ENCODE measurements at places on chromosomes 1 and 21. TPM values are rescaled to one million over a fixed set of nuclear protein-coding genes. Genes with fewer than 3 reads are reported as not detected.

DNA sequence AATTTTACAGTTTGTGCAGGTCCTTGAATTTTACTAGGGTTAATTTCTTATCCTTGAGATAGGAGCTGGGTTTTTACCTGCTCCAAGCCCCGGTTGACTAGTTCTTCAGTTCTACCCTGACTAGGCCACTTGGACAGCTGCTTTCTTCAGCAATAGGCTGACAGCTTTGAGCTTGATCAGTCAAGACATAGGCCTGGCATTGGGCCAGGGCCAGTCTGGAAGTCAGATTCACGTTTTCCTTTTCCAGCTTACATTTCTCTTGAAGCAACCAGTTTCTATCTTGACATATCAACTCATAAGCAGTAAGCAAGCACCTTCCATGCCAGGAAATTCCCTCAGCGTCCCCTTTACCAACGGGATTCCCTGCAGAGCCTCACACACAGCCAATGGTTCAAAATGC, 63.7 kb upstream of the AJAP1 start:
- no peak for DNase-seq

DNA sequence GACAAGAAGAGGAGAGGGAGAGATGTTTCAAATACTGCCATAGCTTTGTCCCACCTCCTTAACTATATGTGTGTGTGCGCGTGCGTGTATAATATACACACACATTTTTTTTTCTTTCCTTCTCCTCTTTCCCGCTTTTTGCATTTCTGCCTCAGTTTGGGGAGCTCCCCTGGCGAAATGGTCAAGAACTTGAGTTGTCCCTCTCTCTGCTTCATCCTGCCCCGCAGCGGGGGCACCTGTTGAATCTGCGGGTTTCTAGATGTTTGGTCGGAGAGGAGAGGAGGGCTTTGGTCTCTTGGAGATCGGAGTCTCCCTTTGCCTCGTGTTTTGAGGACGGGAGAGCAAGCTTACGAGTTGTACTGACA, 504 bp downstream of the SCCPDH start:
- no peak for DNase-seq

GRCh38 chr1:47249755-47250154, 17.7 kb upstream of the TAL1 start:
- no peak for DNase-seq

GRCh38 chr1:222413436-222413835, 134.5 kb downstream of the HHIPL2 start:
- DNase-seq: no peak

- no peak for DNase-seq
These were observed 35.5 kb downstream of the HUNK start for GRCh38 chr21:31908106-31909031.

DNA sequence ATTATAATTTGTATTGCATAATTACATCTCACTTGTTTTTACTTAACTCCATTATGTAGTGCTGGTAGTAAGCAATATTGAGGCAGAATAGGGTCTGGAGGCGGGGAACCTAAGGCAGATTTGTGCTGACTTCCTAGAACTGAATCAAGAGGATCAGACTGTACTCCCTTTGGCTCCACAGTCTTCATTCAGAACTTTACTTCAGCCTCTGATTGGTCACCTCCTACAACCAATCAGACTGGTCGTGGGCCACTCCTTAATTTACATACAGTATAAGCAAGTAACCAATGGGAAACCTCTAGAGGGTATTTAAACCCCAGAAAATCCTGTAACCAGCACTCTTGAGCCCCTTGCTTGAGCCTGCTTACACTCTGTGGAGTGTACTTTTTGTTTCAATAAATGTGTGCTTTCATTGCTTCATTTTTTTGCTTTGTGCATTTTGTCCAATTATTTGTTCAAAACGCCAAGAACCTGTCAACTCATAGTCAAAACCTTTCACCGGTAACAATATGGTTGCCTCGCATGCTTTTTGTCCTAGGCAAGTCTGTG, 31.6 kb downstream of the ZBTB8OS start:
- no peak for DNase-seq

DNA sequence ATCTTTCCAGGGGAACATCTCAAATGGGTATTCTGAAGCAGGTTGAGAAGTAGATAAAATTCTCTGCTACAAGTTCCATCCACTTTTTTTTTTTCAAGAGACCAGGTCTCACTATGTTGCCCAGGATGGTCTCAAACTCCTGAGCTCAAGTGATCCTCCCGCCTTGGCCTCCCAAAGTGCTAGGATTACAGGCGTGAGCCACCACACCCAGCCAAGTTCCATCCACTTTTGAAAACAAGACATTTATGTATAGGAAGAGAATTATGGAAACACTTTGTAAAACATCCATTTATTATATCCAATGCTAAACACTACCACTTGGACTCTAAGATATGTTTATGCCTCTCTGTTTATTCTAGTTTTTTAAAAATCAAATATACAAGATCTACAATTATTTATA, 13.4 kb downstream of the HNRNPU start:
- DNase-seq: no peak

DNA sequence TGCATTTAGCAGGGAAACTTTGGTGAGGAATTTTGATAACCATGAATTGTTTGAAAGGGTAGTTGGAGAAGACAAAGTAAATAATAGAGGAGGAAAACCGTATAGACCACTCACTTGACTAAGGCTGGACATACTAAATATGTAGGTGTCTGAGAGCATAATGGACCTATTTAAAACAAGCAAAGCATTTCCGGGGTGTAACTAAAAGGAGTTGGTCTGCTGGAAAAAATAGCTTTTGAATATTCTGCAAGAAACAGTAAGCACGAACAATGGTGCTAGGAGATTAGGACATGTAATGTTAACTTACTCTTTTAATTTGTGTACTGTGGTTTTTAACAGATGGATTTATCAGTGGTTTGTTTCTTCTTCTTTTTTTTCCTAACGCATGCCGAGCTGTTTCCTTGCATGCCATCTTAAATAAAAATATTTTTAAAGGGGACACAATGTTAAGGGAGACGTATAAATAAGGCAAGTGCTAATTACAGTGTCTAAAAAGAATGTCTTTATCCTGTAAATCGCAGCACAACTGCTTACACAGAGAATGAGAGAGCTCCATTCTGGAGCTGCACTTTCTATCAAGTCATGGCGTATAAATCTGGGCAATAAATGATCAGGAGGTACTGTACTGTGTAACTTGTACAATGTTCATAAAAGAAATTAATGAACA, 492.1 kb downstream of the LMO4 start:
- no peak for DNase-seq

The TRIM58 gene
- 4.7 TPM for total RNA-seq

The OR6K3 gene
- not detected for total RNA-seq

DNA sequence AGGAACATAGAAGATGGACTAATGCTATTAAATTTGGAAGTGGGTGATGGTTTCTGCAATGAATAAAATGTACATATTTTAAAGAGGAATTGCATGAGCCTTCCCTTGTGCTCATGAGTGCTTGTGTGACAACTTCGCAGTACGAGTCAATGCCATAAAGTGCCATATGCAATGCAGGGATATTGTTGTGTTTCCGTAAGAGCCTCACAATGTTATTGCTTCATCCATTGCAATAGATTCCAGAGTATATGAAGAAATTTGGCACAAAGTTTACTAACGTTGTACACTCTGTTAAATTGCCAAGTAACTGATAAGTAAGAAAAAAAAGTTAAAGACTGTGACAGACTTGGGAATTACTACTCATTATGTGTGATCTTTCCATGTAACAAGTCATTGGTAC, 22.3 kb downstream of the BTG3 start:
- no peak for DNase-seq

DNA sequence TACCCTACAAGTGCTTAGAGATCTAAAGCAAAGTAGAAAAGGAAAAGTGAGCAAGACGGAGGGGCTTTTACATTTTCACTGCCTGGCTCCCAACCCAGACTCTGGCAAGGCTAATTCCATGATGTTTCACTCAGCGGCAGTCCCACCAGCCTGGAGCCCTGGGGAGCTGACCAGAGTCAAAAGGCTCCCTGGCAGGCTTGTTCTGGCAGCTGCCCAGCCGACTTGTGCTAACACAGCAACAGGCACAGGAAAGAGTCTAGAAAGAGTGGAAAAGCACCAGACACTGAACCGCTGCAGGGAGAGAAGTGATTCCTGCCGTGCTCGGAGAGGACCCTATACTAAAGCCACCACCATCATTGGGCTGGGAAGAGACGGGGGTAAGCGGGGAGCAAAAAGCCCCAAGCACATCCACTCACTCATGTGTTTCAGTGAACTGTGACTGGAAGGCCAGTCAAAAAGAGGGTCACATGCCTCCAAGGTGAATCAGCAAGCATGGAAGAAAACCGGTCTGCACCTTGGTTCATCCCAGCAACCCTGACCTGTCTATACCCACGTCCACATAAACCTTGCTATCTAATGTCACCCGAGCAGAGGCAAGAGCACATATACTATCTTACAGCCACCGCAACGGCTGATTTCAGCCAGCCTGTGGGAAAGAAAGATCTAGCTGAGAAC, 8.0 kb downstream of the SMIM12 start:
- no peak for DNase-seq

The LCE1C gene
- not detected for total RNA-seq

DNA sequence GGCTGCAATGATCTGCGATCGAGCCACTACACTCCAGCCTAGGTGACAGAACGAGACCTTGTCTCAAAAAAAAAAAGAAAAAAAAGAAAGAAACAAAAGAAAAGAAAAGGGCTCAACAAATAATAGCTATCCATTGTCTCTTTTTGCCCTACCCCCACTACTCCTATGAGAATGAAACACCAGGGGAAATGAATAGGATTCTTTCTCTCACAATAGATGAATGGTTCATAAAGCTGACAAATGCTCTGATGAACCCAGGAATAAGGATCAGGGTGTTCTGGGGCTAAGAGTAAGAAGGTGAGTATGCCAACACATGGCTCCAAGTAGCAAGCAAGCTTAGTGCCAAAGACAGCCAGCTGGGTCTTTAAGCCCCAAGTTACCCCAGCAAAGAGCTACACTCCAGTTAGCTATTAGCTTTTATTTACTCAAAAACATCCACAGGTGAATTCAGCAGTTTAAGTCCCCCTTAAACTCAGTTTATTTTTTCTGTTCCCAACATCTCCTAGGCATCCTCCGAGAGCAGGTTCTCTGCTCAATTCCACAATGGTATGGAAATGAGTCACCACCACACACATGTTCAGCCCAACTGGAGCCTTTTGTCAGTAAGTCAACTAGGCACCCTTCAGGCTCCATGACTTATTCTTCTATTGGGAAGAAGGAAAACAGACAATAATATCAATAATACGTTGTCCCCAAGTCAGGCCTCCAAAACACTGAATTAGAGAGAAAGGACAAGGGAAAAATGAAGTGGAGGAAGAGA, 4.2 kb downstream of the ADORA3 start:
- DNase-seq: no peak

The TSNAX gene
- 20.4 TPM for total RNA-seq

DNA sequence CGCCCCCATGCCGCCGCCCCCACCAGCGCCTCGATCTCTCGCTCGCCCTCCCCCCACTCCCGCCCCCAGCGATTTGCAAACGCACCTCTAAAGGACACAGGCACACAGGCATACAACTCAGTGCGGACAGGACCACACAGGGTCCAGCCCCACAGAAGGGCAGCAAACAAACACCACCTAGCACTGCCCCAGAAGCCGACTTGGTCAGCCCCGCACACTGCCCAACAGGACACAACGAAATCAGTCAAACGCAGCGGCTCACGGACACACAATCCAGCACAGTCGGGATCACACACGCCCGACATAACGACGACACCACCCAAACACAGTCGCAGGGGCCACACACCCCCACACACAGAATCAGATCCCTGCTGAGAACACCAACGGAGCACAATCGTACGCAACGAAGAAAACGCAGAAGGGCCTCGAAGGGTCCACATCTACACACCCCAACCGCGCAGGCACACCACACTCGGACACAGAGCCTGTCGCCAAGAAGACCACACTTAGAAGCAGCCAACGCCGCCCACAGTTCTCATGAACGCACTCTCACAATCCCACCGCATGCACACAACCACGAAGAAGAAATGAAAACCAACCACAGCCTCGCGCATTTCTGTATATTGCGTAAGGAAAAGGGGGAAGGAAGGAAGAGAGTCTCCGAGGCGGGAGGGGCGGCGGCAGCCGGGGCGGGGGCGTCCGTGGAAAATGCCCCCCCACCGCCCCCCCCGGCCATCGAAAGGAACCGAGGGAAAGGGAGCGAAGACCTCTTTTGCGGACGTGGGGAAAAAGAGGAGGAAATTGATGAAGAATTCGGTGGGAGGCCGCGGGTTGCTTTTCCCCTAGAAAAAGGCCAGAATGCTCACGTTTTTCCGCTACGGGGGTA, 481 bp downstream of the TAL1 start:
- no peak for DNase-seq

DNA sequence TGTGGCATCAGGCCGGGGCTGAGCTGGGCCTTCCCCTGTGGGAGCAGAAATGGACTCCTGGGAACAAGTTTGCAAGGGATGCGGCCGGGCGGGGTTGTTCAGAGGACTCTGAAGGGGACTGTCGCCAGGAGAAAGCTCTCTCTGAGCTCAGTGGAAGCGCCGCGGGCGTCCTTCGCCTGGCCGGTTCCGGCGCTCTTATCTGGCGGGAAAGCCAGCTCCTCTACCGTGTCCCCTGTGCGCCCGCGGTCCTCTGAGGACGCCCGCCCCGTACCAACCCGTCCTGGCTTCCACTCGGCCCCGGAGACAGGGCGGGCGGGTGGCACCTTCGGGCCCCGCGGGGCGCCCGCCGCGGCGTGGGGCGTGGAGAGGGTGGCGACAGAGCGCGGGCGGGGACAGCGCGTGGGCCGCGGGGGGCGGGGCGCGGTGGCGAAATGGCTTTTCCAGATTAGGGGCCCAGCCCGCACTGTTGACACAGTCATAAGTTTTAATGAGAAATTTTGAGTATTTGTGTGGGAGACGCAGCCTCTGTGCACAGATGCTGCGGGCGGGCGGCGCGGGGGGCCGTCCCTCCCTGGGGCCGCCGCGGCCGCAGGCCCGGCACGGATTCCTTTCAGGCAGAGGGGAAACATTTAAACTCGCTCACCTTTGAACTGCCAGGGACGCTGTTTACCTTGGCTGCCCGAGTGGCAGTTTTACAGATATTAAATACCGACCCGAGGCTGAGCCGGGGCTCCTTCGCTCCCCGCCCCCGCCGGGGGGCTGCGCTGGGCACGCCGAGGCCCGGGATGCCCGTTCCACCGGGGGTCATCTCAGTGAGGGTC, 70.2 kb downstream of the FOXD2 start:
- DNase-seq: no peak

DNA sequence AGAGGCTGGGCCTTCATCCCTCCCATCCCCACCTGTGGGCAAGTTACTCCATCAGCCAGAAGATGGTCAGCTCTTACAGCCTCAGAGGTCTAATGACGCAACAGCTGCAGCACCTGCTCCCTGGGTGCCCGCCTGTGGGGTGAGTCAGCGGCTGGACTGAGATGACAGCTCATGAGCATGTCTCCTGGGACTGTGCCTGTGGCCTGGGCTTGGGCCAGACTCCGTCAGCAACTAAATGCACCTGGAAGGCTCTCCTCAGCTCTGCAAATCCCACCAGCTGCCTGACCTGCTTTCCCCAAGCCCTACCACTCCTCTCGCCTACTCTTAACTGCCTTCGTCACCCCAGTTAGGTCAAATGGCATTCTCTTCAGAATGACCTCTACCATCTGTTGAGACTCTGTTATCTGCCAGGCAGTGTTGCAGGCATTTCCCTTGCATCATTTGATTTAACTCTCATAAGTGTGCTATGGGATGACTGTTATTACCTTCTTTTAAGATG, 47.7 kb downstream of the ETS2 start:
- no peak for DNase-seq

The GUCA2A gene
- not detected for total RNA-seq

- no peak for DNase-seq
These were observed 47.0 kb upstream of the POU2F1 start for GRCh38 chr1:167173516-167174184.

The TBX15 gene
- total RNA-seq: 0.98 TPM

- DNase-seq: no peak
These were observed 35.7 kb upstream of the HLX start for GRCh38 chr1:220843481-220844011.

The POU3F1 gene
- total RNA-seq: not detected

The IKBKE gene
- total RNA-seq: 10.1 TPM

The HOOK1 gene
- total RNA-seq: 24.6 TPM

The PALMD gene
- 39.5 TPM for total RNA-seq

Data from vagina (tissue), 2 donors.